Fibroblast of the aortic adventitia (primary cell): ENCODE measurements at places on chromosomes 16 and 17. TPM values are rescaled to one million over a fixed set of nuclear protein-coding genes. Genes with fewer than 3 reads are reported as not detected.
A peak's percentile ranks its signal among the peaks of the same experiment; 100 is the strongest.

- no peak for DNase-seq
Observed at GRCh38 chr16:78246559-78246958, 147.1 kb downstream of the WWOX start.

GRCh38 chr16:58056580-58056979 is 31.0 kb downstream of the MMP15 start:
- no peak for DNase-seq

The MYH10 gene
- 85.7 and 404 TPM in 2 replicates for total RNA-seq

The P2RX5 gene
- 0.27 and 1.2 TPM in 2 replicates for total RNA-seq

GRCh38 chr16:78962457-78962929 is 638.0 kb downstream of the MAF start:
- DNase-seq = no peak

The DHX40 gene
- 57.2 and 68.5 TPM in 2 replicates for total RNA-seq

- DNase-seq = peak; percentile 42
Observed at GRCh38 chr17:16001226-16001897, 1.7 kb downstream of the TTC19 start.

The CMTM2 gene
- not detected in 2 replicates for total RNA-seq

The DNAH9 gene
- total RNA-seq = not detected in 2 replicates

DNA sequence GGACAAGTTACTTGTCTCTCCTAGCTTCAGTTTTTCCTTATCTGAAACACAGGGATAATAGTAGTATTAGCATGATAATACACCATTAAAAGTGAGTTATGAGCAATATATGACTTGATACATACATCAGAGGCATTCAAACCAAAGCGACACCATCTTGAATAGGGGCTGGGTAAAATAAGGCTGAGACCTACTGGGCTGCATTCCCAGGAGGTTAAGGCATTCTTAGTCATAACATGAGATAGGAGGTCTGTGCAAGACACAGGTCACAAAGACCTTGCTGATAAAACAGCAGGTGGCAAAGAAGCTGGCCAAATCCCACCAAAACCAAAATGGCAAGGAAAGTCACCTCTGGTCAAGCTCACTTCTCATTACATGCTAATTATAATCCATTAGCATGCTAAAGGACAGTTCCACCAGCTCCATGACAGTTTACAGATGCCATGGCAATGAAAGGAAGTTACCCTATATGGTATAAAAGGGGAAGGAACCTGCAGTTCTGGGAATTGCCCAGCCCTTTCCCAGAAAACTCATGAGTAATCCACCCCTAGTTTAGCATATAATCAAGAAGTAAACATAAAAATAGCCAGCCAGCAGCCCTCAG is 37.2 kb upstream of the HS3ST3A1 start:
- peak; percentile 50 for DNase-seq

- no peak for DNase-seq
Observed at GRCh38 chr16:56414366-56414765, 11.0 kb downstream of the AMFR start.

DNA sequence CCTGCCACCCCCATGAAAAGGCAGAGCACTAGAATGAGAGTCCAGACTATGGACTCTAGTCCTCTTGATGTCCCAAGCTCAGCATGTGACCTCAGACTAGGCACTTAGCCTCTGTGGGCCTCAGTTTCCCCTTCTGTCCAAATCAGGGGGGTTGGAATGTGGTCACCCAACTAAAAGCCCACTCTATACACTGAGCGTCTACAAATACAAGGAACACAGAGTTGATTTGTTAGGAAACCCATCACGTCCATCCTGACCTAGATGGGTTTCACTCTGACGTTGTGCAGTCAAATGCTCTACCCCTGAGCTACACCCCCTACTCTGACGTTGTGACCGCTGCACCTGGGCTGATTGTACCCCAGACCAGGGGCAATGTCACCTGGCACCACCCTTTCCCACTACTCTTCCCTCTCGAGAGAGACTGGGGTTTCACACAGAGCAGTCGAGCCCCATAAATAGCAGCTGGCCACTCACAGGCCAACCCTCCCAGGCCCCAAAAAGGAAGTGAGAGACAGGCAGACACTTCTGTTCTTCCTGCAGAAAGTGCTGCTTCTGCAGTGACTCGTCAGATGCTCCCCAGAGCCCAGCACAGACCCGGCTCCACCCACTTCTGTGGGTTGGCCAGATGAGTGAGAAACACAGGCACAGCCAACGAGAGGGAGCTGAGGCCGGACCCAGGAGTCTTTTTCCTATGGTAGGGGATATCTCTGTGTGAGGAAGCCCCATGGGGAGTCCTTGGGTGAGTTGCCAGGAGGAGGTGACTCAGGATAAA is 16.1 kb upstream of the TNFRSF13B start:
- peak; percentile 52 for DNase-seq

- no peak for DNase-seq
Observed at GRCh38 chr17:81092518-81093095, 57.7 kb downstream of the BAIAP2 start.

GRCh38 chr16:22366371-22366770 is 8.0 kb downstream of the CDR2 start:
- no peak for DNase-seq

DNA sequence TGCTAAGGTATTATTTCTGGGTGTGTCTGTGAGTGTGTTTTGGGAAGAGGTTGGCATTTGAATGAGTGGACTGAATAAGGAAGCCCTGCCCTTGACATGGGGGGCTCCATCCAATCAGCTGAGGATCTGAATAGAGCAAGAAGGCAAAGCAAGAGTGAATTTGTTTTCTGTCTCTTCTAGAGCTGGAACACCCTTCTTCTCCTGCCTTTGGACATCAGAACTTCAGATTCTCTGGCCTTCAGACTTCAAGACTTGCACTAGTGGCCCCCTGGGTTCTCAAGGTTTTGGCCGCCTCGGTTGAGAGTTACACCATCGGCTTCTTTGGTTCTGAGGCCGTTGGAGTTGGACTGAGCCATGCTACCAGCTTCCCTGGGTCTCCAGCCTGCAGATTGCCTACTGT is 448.6 kb downstream of the SHISA9 start:
- DNase-seq = no peak

DNA sequence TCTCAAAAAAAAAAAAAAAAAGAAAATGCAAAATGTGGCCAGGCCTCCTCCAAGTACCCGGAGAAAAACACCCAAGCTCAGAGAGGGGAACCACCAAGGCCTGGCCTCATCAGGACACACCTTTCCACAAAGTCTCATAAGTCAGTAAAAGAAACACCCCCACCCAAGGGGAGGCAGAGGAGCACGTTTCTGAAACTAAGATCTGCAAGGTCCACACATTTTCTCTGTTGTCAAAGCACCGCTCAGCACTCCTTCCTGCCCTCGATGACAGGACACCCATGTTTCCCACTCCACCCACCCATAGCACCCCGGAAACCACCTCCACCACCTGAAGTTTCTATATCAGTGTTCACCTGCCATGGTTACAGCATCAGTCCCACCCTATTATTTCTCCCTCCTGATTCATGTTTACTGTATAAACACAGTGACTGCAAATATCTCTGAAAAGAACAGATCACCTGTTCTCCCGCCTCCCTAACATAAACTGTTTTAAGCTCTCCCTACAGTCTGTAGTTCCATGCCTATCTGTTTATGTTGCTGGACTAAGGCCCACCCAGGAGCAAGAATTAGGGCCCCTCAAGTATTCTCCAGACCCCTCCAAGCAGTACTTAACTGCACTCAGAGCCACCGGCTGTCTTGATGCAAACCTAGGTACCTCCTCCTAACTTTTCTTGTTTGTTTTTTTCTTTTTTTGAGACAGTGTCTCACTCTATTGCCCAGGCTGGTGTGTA is 2.0 kb downstream of the CORO7 start:
- DNase-seq = no peak

- no peak for DNase-seq
Observed at GRCh38 chr17:40520991-40521453, 19.6 kb upstream of the TNS4 start.

GRCh38 chr17:77499699-77500435 is 359.1 kb downstream of the SEC14L1 start:
- no peak for DNase-seq

The KRTAP2-1 gene
- not detected in 2 replicates for total RNA-seq

- DNase-seq = no peak
Observed at GRCh38 chr16:77541165-77541564, 106.3 kb upstream of the ADAMTS18 start.

DNA sequence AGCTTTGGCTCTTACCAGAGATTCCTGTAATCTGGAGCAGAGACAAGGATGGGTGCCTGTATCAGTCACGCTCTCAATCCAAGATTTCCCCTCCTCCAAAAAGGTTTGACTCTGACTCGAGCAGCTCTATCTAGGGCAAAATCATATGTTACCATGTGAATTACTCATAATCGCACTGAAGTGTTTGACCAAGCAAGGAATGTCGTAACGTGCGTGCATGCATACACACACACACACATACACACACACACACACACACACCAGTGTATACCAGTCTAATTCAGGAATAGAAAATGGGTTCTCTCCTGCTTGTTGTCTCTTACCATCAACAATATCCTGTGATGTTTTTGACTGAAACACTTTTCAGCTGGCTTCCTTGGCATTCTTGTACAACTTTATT is 835.1 kb downstream of the KCNJ2 start:
- DNase-seq = no peak

DNA sequence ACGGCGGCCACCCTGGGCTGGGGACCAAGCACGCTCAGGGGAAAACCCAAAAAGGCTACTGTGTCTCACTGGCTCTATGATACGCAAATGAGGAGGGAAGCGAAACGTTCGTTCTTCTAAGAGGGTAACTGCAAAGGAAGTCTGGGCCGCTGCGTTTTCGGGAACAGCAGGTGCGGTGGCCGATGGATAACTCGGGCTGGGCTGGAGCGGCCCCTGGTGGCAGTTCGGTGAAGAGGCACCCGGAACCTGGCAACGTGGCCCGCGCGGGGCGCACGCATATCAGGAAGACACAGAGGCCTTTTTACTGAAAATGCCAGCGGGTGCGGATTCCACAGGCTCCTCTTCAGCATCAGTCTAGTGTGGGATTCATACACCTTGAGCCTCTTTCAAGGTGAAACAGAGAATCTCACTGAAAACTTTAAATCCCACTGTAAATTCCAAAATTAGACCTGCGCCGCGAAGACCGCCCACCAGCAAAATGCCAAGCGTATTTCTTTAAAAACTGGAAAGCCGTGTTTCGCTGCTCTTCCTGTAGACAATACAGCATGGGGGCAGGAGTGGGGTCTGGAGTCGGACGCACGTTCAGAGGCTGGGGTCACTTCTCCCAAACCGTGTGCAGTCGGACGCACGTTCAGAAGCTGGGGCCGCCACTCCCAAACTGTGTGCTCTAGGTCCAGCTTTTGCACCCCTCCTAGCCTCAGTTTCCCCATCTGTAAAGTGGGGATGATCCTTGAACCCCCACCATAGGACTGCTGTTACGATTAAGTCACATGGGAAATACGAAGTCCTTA is 44.4 kb upstream of the METTL9 start:
- DNase-seq = peak; percentile 78

DNA sequence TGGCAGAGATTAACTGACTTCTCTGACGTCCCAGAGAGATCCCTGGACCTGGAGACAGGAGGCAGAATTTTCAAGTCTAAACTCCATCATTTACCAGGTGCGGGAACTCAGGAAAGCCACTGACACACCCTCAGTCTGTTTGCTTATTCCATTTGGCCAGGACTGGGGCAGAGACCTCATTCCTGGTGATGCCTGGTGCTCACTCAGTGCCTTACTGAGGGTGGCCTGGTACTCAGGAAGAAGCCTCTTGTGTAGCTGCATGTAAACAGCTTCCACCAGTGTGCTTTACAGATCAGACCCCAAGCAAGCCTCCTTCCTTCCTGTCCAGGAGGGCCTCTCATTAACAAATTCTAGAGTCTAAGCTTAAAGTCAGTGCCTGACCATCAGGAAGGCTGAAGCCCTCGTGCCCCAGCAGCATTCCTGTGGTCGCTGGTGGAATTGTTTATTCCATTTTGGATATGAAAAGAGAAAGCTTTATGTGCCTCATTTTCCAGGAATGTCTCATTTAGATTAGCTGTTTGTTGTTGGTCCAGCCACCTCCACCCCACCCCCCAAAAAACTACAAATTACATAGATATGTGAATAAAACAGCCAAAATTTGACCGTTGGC is 236.1 kb upstream of the CDH5 start:
- DNase-seq = peak; percentile 87

DNA sequence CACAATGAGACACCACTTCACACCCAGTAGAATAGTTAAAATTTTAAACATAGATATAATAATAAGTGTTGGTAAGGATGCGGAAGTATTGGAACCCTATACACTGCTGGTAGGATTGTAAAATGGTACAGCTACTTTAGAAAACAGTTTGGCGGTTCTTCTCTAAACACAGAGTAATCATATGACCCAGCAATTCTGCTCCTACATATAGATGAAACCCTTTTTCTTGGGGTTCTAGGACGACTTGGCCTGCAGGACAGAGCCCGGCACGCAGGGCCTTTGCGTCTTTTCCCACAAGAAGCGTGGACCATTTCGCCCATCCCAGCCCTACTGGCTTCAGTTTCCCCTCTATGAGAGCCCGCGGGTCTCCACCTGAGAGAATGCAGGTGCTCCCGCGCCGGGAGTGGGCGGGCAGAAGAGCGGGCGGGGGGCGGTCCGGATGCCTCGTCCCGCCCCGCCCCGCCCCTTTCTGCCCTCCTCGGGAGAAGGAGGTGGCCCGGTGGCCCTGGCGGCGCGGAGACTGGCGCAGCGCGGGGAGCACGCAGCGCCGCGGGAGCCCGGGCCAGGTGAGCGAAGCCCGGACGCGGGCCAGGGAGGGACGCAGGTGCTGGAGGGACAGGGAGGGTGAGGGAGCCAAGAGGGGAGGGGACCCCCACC is at the start of gene SDR42E2:
SDR42E2 (plus strand) TSS at position 508 of the 657 bp plus-strand sequence. CDS start 3,077 bp downstream, outside the sequence.
- no peak for DNase-seq

DNA sequence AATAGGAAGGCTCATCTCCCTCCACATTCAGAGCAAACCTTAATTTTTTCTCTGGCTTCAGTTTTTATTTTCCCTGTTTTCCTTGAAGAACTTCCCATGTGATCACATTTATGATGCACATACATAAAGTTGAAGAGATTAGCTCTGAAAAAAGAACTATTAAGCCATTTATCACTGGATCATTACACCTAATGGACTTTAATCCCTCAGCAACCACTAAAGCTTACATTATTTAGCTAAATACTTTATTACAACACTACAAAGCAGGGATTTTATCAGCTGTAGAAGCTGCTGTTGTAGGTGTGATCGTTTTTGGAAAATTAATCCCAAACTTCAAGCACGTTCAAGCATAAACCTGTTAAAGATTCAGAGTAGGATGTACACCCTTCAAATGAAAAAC is 21.1 kb downstream of the SMYD4 start:
- no peak for DNase-seq

The PITPNM3 gene
- total RNA-seq = 0.57 and 1.3 TPM in 2 replicates

DNA sequence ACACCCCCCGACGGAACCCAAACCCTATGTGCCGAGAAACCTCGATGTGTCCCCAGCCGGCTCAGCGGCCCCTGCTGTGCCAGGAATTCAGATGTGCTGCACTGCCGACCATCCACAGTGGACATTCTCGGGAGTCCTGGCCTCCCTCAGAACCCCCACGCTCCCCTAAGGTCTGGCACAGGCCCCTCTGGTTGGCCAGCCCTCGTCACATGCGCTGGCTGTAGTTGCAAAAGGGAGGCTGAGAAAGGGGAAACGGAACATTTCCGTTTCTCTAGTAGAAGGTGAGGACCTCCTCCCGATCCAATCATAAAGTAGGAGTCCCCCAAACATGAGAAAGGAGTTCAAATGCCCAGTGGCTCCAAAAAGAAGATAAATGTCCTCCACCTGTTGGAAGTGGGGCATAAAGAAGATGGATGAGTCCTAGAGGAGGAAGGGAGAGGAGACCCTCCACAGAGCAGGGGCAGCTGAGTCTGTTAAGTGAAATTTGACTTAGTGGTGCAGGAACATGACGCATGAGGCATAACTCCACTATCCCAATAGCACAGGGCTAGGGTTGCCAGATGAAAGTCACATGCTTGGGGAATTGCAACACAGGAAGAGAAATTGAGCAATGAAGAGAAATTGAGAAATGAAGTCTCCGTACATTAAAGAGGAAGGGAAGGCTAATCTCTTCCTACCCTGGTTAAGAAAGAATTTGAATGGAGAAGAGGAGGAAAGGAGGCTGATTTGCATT is 49.3 kb upstream of the WSB1 start:
- peak; percentile 99 for DNase-seq

The ENKD1 gene
- 14.1 and 19.2 TPM in 2 replicates for total RNA-seq
